Thoracic aorta (tissue), 2 donors: ENCODE measurements at places on chromosomes 5 and 9. TPM values are rescaled to one million over a fixed set of nuclear protein-coding genes. Genes with fewer than 3 reads are reported as not detected.

GRCh38 chr5:142388696-142389095 lies 63.9 kb upstream of the SPRY4 start:
- no peak for DNase-seq

DNA sequence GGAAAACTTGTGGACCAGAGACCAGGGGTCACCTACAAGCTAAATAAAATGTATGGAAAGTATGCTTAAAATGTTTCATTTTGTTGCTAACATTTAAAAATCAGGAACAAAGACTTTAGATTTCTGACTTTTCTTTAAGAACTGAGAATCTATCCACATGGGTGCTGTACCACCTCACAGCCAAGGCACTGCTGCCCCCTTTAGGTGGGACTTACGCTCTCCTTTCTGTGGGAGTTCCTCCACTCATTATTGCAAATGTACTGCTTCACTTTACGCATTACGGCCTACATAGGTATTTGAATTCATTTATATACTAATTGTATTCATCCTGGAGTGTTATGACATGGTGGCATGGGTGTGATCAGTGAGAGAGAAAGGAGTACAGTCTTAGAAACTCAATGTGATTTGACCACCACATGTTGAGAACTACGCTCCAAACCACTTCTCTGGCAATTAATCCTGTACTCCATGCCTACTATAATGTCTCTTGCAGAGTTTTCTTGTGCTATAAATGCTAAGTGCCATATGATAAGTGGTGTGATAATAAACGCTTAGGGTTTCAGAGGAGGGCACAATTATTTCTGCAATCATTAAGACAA lies 24.7 kb upstream of the CETN3 start:
- DNase-seq: no peak

- DNase-seq: no peak
Measured at GRCh38 chr5:118195211-118195610, 793.1 kb downstream of the DTWD2 start.

Gene PCDHGC5
- 5.7 TPM for total RNA-seq

Gene ACTL7B
- not detected for total RNA-seq

- DNase-seq: no peak
Measured at GRCh38 chr5:38622723-38623129, 66.3 kb upstream of the LIFR start.
